Activated CD4-positive, alpha-beta memory T cell treated with anti-CD3 and anti-CD28 coated beads for 36 hours (primary cell): ENCODE measurements at places on chromosomes 11 and 22.

GRCh38 chr11:102177974-102178631, 67.9 kb downstream of the YAP1 start:
- no peak for DNase-seq

DNA sequence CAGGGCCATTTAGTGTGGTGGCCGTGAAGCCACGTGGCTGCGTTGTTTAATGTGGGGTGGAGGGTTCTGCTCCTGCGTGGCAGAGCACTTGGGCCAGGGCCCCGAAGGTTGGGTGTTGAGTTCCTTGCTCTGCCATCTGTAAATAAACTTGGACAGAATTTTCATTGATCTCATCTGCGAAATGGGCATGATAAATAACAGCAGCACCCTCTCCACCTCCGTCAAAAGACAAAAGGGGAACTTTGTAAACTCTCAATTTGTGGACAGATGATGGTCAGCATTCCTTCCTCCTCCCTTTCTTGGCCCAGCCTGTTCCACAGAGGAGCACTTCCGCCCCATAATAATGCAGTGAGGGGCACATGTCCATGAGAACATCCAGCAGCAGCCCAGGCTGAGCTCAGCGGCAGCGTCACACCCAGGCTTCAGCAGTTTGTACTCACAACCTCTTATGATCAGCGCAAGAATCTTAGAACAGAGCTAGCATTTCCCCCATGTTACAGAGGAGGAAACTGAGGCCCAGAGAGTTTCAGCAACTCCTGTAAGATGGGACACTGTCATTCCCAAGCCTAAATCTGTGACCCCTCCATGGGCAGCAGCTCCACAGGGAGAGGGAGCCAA, 874.5 kb downstream of the BRD1 start:
- no peak for DNase-seq

DNA sequence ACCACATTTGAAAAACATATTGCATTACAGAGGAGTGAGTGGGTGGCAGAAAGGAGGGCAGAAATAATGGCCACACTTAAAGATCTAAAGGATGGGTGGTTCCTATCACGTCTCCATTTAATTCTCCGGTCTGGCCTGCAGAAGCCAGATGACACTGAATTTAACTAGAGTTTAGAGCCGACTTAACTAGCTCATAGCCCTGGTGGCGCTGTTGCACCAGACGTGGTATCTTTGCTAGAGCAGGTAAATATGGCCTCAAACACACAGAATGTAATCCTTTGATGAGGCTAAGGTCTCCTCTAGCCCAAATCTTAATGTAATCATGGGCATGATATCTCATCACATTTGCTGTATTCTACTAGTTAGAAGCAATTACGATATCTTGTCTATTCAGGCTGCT, 51.5 kb upstream of the GAL start:
- DNase-seq = peak; percentile 66

DNA sequence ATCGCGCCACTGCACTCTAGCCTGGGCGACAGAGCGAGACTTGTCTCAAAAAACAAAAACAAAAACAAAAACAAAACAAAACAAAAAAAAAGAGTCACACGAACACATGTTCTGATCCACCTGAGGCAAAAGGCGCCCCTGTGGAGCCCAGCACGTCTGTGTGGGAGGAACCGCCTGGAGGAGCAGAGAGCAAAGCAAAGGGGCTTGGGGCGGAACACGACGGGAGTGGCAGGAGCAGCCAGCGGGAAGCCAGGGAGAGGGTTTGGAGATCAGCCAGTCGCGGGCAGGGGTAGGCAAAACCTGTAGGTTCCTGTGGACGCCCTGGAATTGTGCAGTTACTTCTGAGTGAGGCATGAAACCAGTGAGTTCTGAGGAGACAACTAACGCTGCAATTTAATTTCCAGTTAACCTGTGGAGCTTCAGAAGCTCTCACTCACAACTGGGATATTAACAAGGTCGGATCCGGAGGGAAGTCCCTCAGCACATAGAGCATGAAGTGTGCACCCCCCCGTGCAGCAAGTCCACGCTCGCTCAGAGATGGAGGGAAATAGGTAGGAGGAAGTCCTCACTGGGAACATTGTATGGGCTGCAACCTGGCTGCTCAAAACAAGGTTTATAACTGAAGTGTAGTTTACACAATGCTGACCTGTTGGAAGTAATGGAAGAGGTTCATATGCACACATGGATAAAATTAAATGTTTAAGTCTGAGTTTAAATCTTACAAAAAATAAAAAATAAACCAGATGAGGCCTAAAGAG, 13.2 kb upstream of the USP18 start:
- DNase-seq = no peak

DNA sequence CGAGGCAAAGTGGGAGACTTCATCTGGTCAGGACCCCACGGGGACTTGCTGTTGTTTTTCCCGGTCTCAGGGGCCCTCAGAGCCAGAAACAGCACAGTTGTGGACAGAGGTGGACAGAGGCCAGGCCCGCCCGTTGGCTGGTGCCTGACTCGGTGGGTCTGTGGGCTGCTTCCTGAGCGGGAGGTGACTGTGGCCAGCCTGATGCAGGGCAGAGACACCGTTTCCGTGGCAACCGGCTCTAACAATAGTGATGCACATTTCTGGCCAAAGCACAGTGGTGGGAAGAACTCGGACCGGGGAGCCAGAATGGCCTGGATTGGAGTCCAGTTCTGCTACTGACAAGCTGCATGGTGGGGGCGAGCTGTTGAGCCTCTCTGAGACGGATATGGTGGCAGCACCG, 58.7 kb upstream of the ATXN10 start:
- no peak for DNase-seq
